ENCODE measurements at places on chromosomes 7 and 10. TPM values are rescaled to one million over a fixed set of nuclear protein-coding genes. Genes with fewer than 3 reads are reported as not detected.
A peak's percentile ranks its signal among the peaks of the same experiment; 100 is the strongest.

GRCh38 chr10:123472606-123473005, 193.5 kb upstream of the GPR26 start:
- peak; percentile 16 for DNase-seq

GRCh38 chr7:81604075-81604807, 165.6 kb downstream of the HGF start:
- DNase-seq = no peak

GRCh38 chr7:92987095-92987494, 130.7 kb downstream of the SAMD9 start:
- DNase-seq = no peak

DNA sequence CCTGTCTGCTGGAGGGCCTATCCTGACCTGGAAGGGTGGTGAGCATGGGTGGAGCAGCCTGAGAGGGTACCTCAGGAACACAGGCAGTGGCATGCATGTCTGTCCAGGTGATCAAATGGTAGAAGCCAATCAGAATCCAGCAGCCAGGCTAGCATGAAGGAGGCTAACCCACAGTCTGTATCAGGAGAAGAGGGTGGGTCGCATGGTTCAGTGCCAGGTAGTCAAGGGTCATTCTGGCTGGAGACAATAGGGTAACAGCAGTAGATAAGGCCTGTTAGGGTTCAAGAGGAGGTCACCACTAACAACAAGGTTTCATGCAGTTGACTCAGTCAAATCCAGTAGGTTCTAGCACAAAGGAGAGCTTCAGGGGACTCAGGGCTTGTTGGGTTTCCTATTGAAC, 10.4 kb downstream of the ALDH18A1 start:
- no peak for DNase-seq

DNA sequence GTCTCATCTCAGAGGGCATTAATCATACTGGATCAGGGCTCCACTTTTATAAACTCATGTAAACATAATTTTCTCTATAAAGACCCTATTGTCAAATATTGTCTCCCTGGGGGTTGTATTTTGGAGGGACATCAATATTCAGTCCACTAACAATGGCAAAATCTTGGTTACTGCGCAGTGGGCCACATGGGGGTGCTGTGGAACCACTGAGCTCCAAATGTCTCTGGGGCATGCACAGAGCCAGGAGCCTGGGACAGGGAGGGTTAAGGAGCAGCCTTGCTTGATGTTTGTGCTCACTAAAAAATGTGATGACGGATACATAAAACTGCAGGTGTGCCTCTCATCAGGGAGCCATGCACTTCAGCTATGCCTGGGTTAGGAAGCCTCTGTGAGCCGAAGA, 62.1 kb upstream of the PRSS58 start:
- DNase-seq = no peak

DNA sequence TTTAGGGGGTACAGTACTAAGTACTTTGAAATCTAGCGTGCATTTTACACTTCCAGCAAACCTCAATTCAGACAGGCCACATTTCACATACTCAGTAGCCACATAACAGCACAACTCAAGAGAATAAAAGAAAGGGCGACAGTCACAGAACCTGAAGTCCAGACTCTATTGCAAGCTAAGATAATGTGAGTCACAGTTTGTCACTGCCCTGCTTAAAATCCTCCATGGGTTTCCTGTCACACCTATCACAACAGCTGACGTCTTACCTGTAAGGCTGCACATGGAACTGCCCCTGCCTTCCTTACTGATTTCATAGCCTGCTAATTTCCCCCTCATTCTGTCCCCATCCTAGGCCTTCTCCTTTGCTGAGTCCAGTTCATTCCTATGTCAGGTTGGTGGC, 16.1 kb upstream of the CDK14 start:
- DNase-seq = no peak

DNA sequence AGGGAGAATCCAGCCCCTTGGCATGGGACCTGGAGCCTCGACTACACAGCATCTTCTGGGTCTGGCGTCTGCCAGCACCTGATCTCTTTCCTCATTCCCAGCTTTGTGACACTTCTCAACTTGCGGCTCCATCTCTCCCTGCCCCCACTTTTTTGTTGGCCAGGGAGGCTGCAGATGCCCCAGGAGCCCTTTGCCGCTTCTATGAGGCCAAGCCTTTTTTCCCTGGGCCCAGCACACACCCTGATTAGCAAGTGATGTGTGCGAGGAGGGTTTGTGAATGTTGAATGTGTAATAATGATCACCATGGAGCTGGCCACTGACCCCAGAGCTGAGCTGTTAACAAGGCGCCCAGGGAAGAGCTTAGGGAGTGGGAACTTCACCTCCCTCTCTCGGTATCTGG, 4.4 kb downstream of the EVX1 start:
- no peak for DNase-seq

DNA sequence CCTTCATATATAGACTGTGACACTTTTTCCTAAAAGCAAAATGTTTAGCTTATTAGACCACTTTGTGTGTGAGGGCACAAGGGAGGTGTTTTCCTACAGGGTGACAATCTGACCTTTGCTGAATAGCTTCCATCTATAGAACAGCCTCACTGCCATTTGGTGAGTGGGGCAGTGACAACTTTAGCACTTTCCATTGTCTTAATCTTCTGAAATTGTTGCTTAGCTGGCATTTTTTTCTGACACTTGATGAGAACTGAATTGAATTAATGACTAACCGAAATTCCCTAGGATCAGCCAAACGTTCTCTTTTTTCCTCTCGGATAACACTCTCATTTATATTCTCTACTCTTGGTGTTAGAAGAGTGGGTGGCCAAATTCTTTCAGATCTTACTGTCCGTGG, 30.2 kb downstream of the KDM7A start:
- no peak for DNase-seq

DNA sequence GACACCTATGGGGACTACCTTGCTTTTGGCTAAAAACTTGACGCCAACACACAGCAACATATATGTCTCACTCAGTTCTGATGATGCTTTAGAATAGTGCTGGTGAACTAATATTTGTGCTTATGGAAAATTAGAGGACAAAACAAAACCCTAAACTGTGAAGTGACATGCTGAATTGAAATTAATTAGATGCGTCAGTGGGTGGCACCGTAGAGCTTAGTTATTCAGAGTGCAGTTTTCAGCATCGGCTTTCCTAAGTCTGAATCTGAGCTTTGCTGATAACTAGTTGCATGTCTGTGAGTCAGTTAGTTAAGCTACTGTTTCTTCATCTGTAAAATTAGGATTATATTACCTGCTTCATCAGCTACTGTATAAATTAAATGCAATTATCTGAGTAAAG, 245.0 kb upstream of the SORCS1 start:
- DNase-seq = peak; percentile 45

TMEM273 gene
- total RNA-seq = 1.2 TPM

- no peak for DNase-seq
Observed at GRCh38 chr10:128563904-128564303, 437.7 kb upstream of the MKI67 start.

GRCh38 chr7:157405914-157406810, 69.4 kb downstream of the DNAJB6 start:
- DNase-seq = no peak

PLXNA4 gene
- 4.8 TPM for total RNA-seq

- DNase-seq = no peak
Observed at GRCh38 chr7:149225656-149226055, 13.8 kb upstream of the ZNF212 start.

SFTPA1 gene
- total RNA-seq = not detected

- peak; percentile 87 for DNase-seq
Observed at GRCh38 chr7:56033671-56034432, 17.4 kb downstream of the PSPH start.
